ENCODE measurements at places on chromosomes 5 and 9.

GRCh38 chr5:78243639-78244038, 50.9 kb downstream of the AP3B1 start:
- DNase-seq, result peak; percentile 5

DNA sequence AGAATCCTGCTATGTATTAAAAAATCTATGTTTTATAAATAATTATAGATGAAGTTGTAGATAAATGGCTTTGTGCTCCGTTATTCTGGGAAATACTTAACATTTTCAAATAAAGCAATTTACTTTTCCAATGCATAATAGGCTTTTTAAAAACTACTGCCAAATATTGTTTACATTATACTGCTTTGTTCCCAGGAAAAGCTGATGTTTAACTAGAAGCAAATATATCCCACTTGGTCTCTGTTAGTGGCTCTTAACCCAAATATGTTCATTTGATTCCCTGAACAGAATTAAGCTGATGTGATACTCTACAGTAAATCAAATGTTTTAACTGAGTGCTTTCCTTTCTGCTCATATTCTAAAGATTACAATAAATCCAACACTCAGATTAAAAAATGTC, 326.3 kb downstream of the SLCO4C1 start:
- no peak for DNase-seq

DNA sequence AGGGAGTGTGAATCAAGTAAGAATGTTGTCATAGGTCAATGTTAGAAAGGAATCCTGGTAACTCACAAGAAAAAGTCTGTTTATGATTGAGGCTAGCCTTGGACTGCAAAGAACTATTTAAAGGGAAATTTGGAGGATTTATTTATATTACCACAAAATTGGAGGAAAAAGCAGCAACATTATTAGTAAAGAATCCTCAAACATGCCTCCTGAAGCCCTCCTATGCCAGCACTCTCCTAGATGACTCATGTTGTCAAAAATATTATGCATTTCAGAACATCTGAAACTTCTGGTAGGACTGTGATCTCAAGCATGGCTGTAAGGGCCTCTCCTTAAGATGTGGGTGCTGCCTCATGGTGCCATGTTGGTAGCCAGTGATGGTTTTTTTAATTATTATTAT, 628.5 kb downstream of the CHSY3 start:
- no peak for DNase-seq

- DNase-seq, result peak; percentile 80
Measured at GRCh38 chr5:147558826-147559225, 49.0 kb upstream of the DPYSL3 start.

DNA sequence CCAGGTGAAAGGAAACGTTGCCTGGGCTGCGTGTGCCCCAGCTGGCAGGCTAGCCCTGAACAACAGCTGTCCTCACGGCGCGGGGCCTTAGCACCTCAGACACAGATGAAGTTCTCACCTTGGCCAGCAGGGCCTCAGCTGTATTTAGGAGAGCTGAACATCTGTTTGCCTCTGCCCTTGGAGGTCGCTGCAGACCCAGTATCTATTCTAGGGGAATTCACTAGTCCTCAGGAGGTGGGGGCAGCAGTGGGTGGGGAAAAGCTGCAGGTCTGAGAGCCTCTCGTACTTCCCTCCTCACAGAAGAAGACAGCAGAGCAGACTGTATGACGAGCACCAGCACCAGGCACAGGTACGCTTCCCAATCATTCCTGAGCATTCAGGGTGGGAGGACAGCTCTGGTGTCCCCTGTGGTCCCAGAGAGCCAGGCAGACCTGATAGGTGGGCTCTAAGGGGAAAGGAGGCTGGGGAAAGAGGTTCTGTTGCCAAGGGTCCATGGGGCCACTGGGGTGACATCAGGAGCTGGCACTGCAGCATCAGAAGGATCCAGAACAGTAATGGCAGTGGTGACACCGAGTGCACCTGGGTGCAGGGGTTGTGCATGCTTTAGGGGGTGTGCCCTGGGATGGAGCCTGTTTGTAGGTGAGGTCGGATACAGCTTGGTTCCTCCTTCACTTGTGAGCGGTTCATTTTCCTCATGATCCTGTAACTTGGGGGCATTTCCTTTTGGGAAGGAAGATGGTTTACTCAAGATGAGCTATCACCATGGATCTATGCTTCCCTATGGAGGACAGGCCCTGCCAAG, 13.8 kb downstream of the CD74 start:
- DNase-seq, result peak; percentile 62

GRCh38 chr9:18269561-18269960, 204.4 kb upstream of the ADAMTSL1 start:
- no peak for DNase-seq

DNA sequence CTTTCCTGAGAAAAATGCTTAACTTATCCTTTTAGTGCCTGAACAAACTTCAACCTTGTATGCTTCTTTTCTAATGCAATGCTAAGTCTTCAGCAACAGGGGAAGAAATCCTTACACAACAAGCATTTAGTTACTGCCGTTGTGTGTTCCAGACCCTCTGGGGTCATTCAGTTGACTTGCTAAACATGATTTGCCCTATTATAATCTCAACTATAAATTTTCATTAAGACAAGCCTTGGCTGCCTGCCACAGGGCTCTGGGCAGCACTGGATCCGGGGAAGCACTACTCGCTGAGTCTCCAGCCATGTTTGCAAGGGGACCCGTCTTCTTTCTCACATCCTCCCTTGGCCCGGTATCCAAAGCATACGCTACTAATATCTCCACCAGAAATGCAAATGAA, 58.1 kb downstream of the PTCH1 start:
- DNase-seq, result no peak

GRCh38 chr9:97502984-97503861, 1.8 kb downstream of the TMOD1 start:
- peak; percentile 94 for DNase-seq

- no peak for DNase-seq
Measured at GRCh38 chr9:92589923-92590322, 54.1 kb upstream of the ECM2 start.

GRCh38 chr5:81268521-81269196, 32.7 kb upstream of the ZCCHC9 start:
- no peak for DNase-seq

- no peak for DNase-seq
Measured at GRCh38 chr5:58018016-58018415, 441.9 kb downstream of the PLK2 start.

DNA sequence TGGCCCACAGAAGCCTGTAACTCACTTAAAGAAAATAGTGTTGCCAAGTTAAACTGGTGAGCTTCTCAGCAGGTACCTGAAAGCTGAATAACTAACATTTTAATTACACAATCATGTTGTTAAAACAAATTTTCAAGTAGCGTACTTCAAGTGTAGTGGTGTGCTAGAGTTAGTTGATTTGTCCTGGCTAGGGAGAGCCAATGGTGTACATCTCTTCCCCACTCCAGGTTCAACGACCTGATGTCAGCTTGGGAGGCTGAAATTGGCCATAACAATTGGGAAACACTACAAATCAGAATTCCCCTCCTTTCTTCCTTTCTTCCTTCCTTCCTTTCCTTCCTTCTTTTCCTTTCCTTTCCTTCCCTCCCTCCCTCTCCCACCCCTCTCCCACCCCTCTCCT, 295.3 kb upstream of the SLC24A2 start:
- no peak for DNase-seq

DNA sequence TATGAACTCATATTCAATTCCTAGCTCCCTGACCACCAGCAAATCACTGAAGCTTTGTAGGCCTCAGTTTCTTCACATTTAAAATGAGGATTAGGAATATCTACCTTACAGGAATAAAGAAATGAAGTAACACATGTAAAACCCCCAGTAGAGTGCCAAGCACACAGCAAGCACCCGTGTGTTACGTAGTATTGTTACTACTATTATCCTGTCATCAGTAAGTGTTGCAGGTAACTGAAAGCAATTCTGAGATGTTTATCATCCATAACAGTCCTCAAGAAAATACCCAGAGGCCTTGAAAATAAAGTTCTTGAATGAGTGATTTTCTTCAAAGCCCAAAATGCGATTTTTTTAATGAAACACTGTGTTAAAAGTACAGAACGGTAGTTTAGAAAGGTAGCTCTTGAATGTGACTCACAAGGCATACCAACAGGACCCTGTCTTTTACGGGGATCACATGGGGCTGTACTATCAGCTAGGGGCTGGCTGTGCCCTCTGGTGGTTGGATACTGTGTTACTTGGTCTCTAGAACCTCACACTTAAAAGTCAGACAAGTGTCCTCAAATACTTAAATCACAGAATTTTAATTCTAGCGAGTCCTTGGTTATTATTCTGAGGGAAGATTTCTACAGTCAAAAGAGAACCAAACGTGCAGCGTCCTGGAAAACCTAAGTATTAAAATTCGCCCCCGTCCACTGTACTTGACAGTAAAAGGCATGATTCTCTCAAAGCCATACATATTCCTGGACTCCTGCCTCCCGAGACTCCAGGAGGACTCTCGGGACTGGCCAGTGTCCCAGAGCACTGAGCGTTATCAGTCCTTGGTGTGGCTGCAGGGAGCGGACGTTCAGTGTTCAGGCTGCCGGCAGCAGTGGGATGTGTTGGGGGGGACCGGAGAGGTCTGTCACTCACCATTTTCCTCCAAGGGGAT, 725 bp downstream of the NDUFB6 start:
- peak; percentile 95 for DNase-seq

- no peak for DNase-seq
Measured at GRCh38 chr9:72140586-72140985, 8.7 kb upstream of the GDA start.

- no peak for DNase-seq
Measured at GRCh38 chr5:167944121-167944852, 347.2 kb upstream of the WWC1 start.

DNA sequence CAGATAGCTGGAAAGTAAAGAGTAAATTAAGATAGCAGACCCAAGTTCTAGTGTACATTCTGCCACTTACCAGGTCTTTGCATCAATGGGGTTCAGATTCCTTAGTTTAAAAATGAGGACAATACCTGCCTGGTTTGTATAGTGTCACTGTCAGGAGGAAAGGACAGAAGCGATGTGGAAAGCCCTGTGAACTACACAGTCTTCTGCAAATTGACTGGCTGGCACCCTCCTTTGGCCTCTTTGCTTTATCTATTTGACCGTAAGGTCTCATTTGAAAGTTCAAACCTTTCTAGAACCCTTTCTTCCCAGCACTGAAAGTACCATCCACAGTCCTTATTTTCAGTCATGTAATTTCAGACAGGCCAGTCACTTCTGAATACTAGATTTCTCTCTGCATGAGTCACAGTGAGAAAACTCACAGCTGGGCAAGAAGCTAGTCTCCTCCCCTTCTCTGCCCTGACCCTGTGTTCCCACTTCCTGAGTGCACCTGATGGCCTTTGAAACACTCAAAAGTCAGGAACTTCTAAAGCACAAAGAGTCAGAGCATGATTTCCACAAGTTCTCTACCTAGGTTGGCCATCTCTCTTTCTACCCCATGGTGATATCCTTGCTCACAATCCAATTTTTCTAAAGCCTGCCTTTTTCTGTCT, 91.3 kb upstream of the RASEF start:
- no peak for DNase-seq

- no peak for DNase-seq
Measured at GRCh38 chr9:84856181-84856632, 186.7 kb downstream of the NTRK2 start.

DNA sequence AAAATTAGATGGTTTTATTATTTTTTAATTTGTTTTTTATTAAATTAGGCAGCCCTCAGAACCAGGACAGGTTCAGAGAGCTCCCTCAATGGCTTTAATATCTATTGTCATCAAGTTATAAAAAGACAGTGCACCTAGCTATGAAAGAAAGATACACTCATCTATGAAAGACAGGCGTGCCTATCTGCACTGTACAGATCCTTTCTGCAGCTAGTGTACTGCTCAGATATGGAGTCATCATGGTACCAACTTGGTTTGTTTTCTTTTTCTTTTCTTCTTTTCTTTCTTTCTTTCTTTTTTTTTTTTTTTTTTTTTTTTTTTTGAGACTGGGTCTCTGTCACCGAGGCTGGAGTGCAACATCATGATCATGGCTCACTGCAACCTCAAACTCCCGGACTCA, 54.8 kb upstream of the GPBP1 start:
- DNase-seq, result peak; percentile 69

GRCh38 chr9:84471816-84472215, 131.3 kb upstream of the SLC28A3 start:
- DNase-seq, result no peak

DNA sequence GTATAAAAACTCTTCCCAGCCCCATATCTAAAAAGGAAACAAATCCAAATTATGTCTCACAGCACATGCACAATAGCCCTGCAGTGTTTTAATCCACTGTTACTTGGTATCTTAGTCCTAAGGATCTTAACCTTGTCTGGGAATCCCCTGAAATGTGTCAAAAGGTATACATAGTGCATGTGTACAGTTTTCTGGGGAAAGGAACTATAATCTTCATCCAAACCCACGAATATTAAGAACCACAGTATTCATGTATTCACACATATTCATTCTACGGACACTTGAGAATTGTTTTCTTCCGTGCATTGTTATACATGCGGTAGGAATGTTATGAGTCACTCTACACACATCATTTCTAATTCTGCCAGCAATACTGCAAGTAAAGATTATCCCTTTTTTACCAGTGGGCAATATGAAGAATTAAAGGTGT, 47.8 kb upstream of the SNX2 start:
- no peak for DNase-seq

DNA sequence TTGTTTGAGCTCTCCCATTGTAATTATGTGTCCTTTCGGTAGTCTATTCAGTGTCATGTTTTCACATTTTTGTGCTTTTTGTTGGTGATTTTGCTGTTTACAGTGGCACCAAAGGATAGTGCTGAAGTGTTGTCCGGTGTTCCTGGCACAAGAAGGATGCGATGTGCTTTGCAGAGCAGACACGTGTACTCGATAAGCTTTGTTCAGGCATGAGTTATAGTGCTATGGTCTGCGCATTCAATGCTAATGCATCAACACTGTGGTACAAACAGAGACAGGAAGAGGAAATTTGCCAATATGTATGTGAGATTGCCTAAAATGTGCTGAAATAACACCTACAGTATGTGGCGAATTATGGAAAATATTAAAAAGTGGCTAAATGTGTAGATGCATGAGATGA, 913.4 kb upstream of the ACO1 start:
- no peak for DNase-seq

- no peak for DNase-seq
Measured at GRCh38 chr5:61974680-61975079, 331.3 kb upstream of the KIF2A start.

DNA sequence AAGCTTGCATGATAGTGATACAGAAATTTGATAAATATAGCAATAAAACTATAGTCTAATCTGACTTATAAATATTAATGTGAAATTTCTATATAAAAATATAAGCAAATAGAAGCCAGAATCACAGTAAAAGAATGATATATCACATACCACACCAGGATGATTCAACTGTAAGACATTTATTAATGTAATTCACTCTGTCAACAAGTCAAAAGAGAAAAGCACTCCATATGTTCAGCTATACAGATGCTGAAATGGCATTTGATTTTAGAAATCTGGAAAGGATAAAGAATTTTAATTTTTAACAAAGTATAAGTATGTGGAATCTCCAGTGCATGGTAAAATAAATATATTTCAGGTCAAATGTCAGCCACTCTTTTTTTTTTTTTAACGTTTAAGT, 372.4 kb downstream of the KCNN2 start:
- DNase-seq, result no peak
